Trophoblast cell (in vitro differentiated cells and primary cell): ENCODE measurements at places on chromosomes 13 and 19.

DNA sequence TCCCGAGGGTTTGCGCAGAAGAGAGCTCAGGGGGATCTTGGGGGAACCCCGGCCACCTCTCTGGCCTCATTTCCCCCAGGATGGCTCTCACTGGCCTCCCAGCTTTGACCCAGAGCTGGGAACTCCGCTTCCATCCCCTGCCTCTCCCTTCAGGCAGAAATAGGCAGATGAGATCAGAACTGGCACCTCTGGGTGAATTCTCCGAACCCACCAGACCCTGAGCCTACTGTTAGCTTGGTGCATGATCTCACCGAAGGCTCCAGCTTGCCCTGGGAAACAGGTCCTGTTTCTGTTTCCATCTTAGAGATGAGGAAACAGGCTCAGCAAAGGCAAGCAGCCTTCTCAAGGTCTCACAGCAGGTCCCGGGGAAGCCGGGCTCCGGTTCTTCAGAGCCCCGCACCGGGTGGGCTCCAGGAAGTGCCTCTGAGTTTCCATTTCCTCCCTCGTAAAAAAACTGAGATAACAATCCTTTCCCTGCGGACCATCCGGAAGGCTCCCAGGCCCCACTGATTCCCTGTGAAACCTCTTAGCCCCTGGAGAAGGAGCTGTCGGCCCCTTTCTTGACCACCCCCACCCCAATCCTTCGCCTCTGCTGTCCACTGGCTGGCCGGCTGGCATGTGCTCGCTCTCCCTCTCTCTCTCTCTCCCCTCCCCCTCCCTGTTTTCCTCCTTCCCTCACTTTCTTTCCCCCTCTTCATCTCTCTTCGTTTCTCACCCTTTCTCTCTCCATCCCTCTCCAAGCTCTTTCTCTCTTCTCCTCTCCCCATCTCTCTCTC, 2.1 kb downstream of the NECTIN2 start:
- peak; percentile 58 for DNase-seq
- peaks cover 10% of the 10 kb centered on the region for H3K36me3 ChIP-seq
- H3K4me1 ChIP-seq = peaks cover 40% of the 10 kb centered on the region
- no peaks in the 10 kb centered on the region for H3K27me3 ChIP-seq

GRCh38 chr19:35713904-35714495, 3.8 kb upstream of the KMT2B start:
- peaks cover 10% of the 10 kb centered on the region for H3K4me1 ChIP-seq
- H3K27me3 ChIP-seq = no peaks in the 10 kb centered on the region
- DNase-seq = no peak

DNA sequence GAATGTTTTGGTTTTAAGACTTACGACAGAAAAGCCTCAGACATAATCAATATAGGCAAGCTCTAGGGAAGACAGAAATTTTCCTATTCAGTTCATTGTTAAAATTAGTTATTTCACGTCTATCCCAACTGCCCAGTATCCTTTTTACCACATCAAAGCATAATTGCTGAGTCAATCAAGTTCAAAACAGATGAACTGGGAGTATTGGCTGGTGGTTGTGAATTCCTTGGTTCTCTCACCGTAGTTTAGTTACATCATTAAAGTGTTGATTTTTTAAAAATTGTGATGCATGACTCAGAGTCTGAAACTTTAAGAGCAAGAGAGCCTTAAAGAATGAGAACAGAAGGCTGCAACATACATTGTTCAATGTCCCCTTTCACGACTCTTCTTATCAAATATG, 143.3 kb upstream of the FREM2 start:
- DNase-seq = no peak
- no peaks in the 10 kb centered on the region for H3K4me1 ChIP-seq
- H3K27ac ChIP-seq = no peak overlapping the region
- no peak overlapping the region for H3K4me3 ChIP-seq
- H3K27me3 ChIP-seq = no peaks in the 10 kb centered on the region

- no peaks in the 10 kb centered on the region for H3K27me3 ChIP-seq
- H3K36me3 ChIP-seq = no peaks in the 10 kb centered on the region
- DNase-seq = no peak
- H3K4me1 ChIP-seq = no peaks in the 10 kb centered on the region
These were observed 70.9 kb downstream of the GGACT start for GRCh38 chr13:100517728-100518127.

GRCh38 chr19:28631961-28632360, 581.0 kb downstream of the UQCRFS1 start:
- H3K4me3 ChIP-seq = no peak overlapping the region
- H3K4me1 ChIP-seq = no peaks in the 10 kb centered on the region
- H3K27me3 ChIP-seq = no peaks in the 10 kb centered on the region
- H3K36me3 ChIP-seq = no peaks in the 10 kb centered on the region
- H3K27ac ChIP-seq = no peak overlapping the region
- no peak for DNase-seq

- no peaks in the 10 kb centered on the region for H3K27me3 ChIP-seq
- DNase-seq = peak; percentile 17
- no peak overlapping the region for H3K4me3 ChIP-seq
- no peaks in the 10 kb centered on the region for H3K4me1 ChIP-seq
These were observed 105.6 kb upstream of the SERP2 start for GRCh38 chr13:44267980-44268379.

- H3K27me3 ChIP-seq = no peaks in the 10 kb centered on the region
- H3K36me3 ChIP-seq = peaks cover 7% of the 10 kb centered on the region
- peaks cover 6% of the 10 kb centered on the region for H3K4me1 ChIP-seq
- H3K27ac ChIP-seq = peak overlapping the region; percentile 40
- DNase-seq = peak; percentile 83
These were observed 694 bp downstream of the CLN5 start for GRCh38 chr13:76992548-76993001.

- H3K27ac ChIP-seq = peak overlapping the region; percentile 75
- no peak for DNase-seq
- H3K4me1 ChIP-seq = peaks cover 15% of the 10 kb centered on the region
- peaks cover 13% of the 10 kb centered on the region for H3K36me3 ChIP-seq
- H3K4me3 ChIP-seq = peak overlapping the region; percentile 67
These were observed 8.3 kb downstream of the TNFRSF19 start for GRCh38 chr13:23578411-23579071.

DNA sequence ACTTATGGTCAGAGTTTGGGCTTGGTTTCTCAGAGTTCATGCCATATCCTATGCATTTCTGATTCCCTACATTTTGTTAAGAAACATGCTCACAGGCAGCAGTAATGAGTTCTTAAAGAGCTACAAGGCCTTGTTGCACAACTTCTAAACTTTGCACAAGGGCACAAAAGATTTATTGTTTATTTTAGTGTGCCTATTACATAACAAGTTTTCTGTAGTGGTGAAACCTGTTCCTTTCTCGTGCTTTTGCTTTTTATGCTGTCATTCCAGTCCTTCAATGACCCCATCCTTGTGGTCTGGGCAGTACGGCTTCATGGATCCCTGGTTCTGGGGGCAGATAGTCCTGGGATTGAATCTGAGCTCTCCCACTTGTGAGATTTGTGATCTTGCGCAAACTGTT, 17.8 kb downstream of the ZNF507 start:
- H3K36me3 ChIP-seq = peaks cover 3% of the 10 kb centered on the region
- no peaks in the 10 kb centered on the region for H3K27me3 ChIP-seq
- H3K27ac ChIP-seq = no peak overlapping the region
- peak; percentile 78 for DNase-seq
- no peaks in the 10 kb centered on the region for H3K4me1 ChIP-seq
- H3K4me3 ChIP-seq = no peak overlapping the region

GRCh38 chr13:87536899-87537298, 134.3 kb upstream of the SLITRK5 start:
- no peak for DNase-seq
- no peak overlapping the region for H3K27ac ChIP-seq
- H3K4me1 ChIP-seq = no peaks in the 10 kb centered on the region
- H3K36me3 ChIP-seq = no peaks in the 10 kb centered on the region

DNA sequence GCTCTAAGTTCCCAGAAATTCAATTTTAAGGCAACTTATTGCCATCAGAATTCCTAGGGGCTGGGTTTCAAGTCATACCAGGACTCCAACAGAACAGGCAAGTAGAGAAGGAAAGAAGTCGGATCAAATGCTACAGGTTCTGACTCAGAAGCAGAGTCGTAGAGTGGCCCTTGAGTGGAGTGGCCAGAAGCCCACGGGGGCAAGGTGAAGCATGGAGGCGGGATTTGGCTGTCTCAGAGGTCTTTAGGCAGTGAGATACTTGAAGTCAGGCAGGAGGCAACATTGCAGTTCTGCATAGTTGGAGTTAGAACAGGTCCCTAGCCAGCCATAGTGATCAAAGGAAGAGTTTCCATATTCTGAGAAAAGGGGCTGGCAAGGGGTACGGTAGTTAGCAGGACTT, 111.6 kb downstream of the NHLRC3 start:
- H3K36me3 ChIP-seq = no peaks in the 10 kb centered on the region
- no peaks in the 10 kb centered on the region for H3K4me1 ChIP-seq
- no peaks in the 10 kb centered on the region for H3K27me3 ChIP-seq
- no peak for DNase-seq

DNA sequence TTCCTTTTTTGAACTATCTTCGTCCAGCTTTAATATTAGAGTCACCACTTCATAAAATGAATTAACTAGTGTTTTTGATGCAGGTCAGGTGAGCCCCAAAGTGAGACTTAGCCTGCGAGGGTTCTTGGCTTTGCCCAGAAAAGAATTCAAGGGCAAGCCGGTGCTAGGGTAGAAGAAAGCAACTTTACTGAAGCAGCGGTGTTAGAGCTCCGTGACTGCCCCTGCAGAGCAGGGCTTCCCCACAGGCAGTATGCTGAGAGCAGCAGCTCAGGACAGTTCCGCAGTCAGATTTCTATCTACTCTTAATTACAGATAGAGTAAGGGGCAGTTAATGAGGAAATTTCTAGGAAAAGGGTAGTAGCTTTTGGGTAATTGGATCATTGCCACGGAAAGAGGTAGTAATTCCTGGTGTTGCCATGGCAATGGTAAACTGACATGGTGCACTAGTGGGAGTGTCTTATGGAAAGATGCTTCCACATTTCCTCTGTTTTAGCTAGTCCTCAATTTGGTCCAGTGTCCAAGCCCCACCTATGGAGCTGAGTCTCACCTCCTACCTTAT, 432.2 kb upstream of the ZNF507 start:
- DNase-seq = no peak
- no peaks in the 10 kb centered on the region for H3K36me3 ChIP-seq

GRCh38 chr13:37995092-37995491, 125.5 kb upstream of the TRPC4 start:
- no peak for DNase-seq
- H3K36me3 ChIP-seq = no peaks in the 10 kb centered on the region
- H3K4me3 ChIP-seq = no peak overlapping the region

DNA sequence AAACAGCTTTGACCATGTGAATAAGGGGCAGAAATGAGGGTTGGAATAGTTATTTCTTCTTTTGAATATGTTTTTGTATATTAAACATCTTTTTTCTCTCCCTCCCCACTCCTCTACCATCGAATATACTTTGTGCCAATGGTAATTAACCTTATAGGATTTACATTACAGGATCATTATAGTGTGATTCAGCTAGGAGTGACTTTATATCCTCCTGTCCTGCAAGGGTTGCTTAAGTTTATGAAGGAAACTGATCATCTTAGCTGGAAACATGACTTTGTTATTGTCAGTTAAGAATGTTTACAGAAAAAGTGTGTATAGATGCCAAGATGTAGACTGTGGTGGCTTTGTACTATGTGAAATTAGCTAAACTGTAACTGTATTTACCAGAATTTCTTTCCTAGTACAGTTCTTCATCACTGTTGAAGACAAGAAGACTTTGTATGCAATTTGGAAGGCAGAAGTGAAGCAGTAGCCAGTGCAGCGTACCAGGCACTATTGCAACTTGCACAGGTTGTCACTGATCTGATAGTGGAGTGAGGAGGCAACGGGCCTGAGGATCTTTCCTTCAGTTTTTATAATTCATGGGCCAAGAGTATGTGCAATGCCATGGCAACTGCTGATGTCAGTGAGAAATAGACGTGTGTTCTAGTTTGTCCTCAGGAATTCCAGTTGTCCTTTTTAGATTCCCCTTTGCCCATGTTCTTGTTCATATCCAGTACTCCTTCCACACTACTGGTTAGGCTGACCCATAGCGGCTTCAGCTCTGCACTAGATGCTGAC, 8.2 kb upstream of the PAN3 start:
- H3K4me3 ChIP-seq = no peak overlapping the region
- H3K27ac ChIP-seq = no peak overlapping the region
- H3K27me3 ChIP-seq = no peaks in the 10 kb centered on the region

- no peaks in the 10 kb centered on the region for H3K4me1 ChIP-seq
- no peak overlapping the region for H3K4me3 ChIP-seq
- no peak overlapping the region for H3K27ac ChIP-seq
- no peaks in the 10 kb centered on the region for H3K36me3 ChIP-seq
- H3K27me3 ChIP-seq = no peaks in the 10 kb centered on the region
These were observed 18.8 kb upstream of the CLASRP start for GRCh38 chr19:45020071-45020470.

DNA sequence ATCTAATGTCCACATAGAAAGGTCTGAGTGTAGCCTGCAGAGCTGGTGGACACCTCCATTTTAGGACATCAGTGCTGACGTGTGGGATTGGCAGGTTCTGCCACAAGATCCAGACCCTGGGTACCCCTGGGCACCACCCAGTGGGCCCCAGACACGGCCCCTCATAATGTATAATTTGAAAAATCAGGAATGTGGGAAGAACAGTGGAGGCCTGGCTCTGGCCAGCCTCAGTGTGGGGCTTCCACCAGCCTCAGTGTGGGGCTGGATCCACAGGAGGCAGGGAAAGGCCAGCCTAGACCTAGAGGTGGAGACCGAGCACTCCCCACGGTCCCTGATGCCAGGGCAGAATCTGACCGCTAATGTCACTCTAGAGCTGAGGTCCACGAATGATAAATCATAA, 150.7 kb upstream of the SOX1 start:
- no peak for DNase-seq
- H3K4me1 ChIP-seq = no peaks in the 10 kb centered on the region
- no peaks in the 10 kb centered on the region for H3K36me3 ChIP-seq
- H3K27ac ChIP-seq = no peak overlapping the region

- no peak overlapping the region for H3K4me3 ChIP-seq
- no peaks in the 10 kb centered on the region for H3K4me1 ChIP-seq
- H3K27ac ChIP-seq = no peak overlapping the region
- H3K27me3 ChIP-seq = no peaks in the 10 kb centered on the region
- no peaks in the 10 kb centered on the region for H3K36me3 ChIP-seq
These were observed 21.8 kb downstream of the SACS start for GRCh38 chr13:23411706-23412105.

GRCh38 chr13:32025730-32026129, 5.8 kb upstream of the FRY start:
- no peak overlapping the region for H3K4me3 ChIP-seq
- H3K36me3 ChIP-seq = no peaks in the 10 kb centered on the region
- H3K27ac ChIP-seq = no peak overlapping the region
- no peaks in the 10 kb centered on the region for H3K27me3 ChIP-seq
- H3K4me1 ChIP-seq = peaks cover 3% of the 10 kb centered on the region

- no peaks in the 10 kb centered on the region for H3K27me3 ChIP-seq
- no peak for DNase-seq
- H3K36me3 ChIP-seq = no peaks in the 10 kb centered on the region
These were observed 8.2 kb upstream of the SIGLEC14 start for GRCh38 chr19:51654783-51655182.

GRCh38 chr19:51830274-51830673, 35.3 kb downstream of the FPR3 start:
- peak; percentile 45 for DNase-seq
- no peak overlapping the region for H3K27ac ChIP-seq
- H3K27me3 ChIP-seq = no peaks in the 10 kb centered on the region
- H3K4me1 ChIP-seq = no peaks in the 10 kb centered on the region
